ENCODE measurements at places on chromosomes 1 and 21.

DNA sequence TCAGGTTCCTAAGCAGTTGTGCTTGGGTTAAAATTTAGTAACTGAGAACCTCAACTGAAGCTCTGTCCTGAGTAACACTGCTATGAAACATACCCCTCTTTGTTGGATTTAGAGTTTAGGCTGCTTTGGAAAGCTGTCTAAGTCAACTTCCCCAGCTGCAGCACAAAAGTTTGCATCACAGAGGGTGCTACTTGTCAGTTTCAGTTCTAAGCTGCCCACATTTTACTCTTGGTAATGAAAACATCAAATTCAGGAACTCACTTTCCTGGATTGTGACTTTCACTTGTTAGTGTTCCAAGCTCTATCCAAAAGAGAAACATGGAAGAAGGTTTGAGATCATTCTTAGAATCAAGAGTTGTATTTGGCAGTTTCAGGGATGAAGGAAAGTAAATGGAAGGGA is 191.7 kb upstream of the NFIA start:
- no peak for DNase-seq

- DNase-seq = no peak
Measured at GRCh38 chr1:169371404-169371803, 3.4 kb downstream of the BLZF1 start.

- DNase-seq = no peak
Measured at GRCh38 chr1:209356976-209357377, 226.5 kb upstream of the CAMK1G start.

DNA sequence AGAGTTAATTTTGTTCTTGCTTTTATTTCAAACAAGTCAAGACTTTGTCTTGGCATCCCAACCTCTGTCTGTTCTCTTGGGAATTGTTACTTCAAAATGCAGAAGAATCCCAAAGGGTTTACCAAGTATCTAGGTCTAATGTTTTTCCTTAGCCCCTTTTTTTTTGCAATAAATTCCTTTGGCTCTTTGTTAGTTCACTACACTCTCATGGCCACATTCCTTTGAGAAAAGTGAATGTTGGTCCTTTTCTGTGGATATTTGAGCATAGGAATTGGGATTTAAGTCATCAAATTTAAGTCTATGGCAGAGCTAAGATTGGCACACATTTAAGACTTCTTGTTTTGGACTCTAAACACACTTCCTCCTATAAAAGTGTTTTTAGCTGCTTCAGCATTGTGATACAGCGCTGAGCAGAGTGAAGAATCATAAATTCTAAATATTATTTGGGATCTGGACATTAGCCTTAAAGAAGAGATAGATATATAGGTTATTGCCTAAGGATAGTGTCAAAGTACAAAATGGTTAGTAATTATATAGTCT is 1.9 kb downstream of the BTF3L4 start:
- no peak for DNase-seq

DNA sequence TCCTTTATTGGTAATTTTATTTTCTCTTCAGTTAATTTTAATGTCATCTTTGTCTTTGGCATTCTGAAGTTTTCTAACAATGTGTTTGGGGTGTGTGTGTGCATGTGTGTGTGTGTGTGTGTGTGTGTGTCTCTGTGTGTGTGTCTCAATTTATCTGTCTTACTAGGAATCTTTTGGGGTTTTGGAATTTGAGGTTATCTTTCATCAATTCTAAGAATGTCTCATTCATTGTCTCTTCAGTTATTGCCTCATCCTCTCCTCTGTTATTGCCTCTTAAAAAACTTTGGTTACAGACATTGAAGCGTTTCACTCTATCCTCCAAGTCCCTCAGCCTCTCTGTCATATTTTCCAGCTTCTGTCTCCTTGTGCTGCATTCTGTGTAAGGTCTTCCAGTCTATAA is 18.1 kb upstream of the SAMD13 start:
- DNase-seq = no peak

DNA sequence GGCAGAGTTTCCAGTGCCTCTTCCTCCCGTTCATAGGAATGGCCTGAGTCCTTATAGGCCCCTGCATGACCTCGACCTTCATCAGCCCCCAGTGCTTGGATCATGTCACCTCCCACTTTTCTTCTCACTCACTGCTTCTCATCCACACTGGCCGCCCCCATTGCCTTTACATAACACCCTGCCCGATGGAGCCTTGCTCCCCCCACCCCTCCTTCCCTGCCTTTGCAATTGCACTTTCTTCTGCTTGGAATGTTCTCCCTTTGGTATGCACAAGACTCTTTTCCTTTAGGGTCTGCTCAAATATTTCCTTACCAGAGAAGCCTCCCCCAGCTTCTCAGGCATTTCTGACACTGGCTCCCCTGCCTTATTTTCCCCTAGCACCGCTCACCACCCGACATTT is 125.2 kb upstream of the KCNJ6 start:
- DNase-seq = no peak

DNA sequence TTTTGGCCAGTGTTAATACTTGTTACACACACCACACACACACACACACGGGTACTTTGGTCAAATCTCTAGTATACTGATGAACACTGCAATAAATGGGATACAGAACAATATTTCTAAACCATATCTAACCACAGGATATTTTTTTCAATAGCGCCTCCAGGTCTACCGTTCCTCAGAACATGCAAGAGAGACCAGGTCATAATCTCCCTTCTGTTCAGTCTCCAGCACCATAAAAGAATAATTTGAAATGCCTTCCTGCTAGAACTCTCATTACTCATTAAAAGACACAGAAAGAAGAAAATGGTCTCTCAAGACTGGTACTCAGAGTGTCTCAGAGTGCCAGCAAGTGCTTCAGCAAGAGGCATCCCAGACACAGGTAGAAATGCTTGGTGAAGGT is 11.5 kb upstream of the SLC44A3 start:
- DNase-seq = no peak

GRCh38 chr1:232553809-232554208 is 76.1 kb downstream of the SIPA1L2 start:
- no peak for DNase-seq

DNA sequence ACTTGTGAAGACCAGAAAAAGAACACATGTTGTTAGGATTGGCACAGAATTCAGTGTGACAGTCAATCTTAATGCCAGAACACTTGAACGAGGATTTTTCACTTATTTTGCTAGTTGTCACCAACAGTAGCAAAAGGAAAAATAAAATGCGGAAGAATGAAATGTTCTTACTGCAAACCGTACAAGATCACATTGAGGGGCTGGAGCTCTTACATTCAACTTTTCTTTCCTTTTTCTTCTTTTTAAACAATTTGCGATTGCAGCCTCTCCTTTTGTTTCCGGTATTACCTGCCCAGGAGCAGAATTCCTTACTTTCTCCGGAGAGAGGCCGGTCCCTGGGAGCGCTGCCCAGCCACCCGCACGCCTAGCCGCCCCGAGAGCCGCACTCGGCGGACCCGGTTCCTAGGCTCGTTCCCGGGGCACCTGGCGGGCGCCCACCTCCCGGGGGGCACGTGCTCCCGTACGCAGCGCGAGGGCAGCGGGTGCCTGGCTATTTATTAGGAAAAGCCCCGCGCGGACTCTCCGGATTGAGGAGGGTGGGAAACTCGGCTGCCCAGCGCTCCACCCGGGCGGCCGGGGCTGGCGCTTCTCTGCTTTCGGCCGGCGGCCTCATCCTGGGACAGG is 1.2 kb upstream of the CAMTA1 start:
- no peak for DNase-seq

- no peak for DNase-seq
Measured at GRCh38 chr21:41280115-41280919, 36.3 kb upstream of the FAM3B start.

GRCh38 chr21:32483293-32483595 is 70.7 kb downstream of the EVA1C start:
- DNase-seq = no peak

- no peak for DNase-seq
Measured at GRCh38 chr1:41861535-41862383, 57.0 kb downstream of the HIVEP3 start.

DNA sequence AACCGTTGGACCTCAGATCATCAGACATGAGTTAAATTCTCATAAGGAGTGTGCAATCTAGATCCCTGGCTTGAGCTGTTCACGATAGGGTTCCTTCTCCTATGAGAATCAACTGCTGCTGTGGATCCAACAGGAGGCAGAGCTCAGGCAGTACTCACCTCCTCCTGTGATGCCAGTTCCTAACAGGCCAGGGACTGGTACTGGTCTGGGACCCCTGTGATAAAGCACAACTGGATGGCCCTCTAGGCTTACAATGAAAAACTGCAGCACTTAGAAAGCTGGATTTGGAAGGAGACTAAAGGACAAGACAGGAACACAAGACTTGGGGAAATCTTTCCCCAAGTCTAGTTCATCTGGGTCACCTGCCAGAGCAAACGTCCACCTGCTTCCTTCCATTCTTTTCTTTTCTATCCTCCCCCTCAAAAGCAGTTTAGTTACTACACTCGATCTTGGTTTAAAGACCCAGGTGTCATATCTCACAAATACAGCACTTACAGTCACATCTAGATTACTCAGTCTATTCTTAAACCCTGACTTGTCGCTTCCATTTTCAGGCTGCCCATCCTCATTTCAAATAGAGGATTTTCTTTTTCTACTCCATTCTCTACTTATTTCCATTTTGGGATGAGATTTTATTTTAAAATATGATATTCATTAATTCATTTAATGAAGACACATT is 59.8 kb downstream of the PTPN14 start:
- no peak for DNase-seq

DNA sequence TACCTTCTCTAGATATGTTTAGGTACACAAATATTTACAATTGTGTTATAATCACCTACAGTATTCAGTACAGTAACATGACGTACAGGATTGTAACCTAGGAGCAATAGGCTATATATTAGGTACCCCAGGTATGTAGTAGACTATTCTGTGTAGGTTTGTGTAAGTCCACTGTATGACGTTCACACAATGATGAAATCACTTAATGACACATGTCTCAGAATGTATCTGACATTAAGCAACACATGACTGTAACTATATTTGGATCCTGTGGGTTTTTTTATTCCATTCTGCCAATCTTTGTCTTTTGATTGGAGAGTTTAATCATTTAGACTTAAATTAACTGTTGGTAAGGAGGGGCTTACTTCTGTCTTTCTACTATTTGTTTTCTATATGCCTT is 52.1 kb downstream of the STYXL2 start:
- DNase-seq = no peak

DNA sequence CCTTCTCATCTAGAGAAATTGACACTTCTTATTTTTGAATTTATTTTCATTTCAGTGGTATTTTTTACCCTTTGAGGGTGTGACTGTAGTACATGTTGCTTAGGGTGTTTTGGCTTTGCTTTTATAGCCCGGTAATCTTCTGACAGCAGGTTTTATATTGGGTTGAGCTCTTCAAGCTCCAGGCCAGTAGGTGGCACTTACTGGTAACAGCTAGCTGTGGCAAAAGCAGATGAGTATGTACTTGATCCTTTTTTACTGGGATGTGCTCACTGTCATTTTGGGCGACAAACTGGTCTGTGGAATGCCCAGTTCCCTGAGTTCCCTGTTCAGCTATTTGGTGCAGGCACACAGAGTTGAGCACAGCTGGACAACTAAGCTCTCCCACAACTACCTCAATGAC is 916.2 kb upstream of the B3GALT2 start:
- no peak for DNase-seq

GRCh38 chr1:28358716-28359115 is 10.8 kb upstream of the PHACTR4 start:
- DNase-seq = no peak

DNA sequence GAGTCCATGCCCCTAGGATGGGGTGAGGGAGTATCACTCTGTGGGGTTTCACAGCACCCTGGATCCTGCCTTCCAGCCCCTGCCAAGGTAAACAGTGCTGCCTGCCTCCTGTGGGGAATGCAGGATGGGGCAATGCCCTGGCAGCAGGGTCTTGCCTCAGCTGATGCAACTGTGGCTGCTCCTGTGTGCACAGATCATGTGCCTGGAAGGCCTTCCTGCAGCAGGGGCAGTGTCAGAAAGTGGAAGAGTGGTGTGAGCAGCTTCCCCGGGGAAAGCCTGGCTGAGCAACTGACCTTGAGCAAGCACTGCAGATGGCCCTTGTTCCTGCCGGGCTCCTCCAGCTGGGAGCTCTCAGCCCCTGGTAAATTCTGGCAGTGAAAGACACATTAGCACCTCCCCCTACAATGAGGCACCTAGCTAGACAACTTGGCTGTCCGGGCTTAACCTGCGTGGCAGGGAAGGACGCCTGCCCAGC is 9.9 kb downstream of the TOR3A start:
- DNase-seq = peak; percentile 42

GRCh38 chr1:37410105-37410504 is 64.3 kb upstream of the ZC3H12A start:
- DNase-seq = no peak

- DNase-seq = no peak
Measured at GRCh38 chr1:229474509-229474908, 33.6 kb downstream of the NUP133 start.

- no peak for DNase-seq
Measured at GRCh38 chr1:75338616-75339483, 204.7 kb downstream of the LHX8 start.

- DNase-seq = no peak
Measured at GRCh38 chr1:160638926-160639325, 7.9 kb downstream of the SLAMF1 start.

DNA sequence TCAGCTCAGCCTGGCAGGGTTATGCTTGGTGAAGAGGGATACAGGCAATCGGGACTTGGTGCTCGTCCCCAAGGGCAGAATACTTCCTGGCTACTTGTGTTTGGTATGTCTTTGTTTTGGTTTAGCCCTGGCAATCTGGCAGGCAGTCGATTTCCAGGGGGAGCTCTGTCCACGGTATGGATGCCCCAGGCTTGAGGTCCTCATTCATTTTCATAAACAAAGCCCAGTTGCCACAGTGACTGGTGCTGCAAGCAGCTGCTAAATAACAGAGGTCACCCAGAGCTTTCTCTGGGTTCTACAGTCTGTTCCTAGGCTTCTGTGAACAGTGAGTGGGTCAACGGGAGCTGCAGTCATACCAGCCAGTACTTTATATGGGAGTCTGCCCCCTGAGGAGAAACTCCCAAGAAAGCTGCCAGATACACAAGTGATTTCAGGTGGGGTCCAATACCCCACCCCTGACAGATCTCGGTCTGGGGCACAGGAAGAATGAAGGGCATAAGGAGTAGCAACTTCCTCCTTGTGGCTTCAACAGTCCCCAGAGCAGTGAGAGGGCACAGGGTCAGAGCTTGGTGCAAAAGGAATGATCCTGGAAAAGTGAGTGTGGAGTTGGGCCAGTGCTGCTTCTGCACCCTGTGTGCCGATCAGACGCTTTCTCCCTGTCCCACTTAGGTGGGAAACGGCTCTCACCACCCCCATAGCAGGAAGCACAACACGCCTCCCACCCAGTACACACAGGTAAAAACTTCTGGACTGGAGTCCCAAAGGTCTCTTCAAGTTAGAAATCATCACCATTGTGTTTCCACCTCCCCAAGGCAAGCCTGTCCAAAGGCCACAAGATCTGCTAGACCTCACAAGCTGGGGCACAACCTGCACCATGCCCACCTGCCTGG is 55.5 kb downstream of the TGFBR3 start:
- peak; percentile 72 for DNase-seq

- DNase-seq = no peak
Measured at GRCh38 chr1:198861636-198862035, 222.8 kb downstream of the PTPRC start.

- no peak for DNase-seq
Measured at GRCh38 chr1:95655321-95656020, 421.5 kb downstream of the RWDD3 start.

Measured in heart right ventricle (tissue), 16 donors.